Stimulated activated CD4-positive, alpha-beta T cell treated with anti-CD3 and anti-CD28 coated beads, Interleukin-4, amount 100 ng/mL, for 48 hours (primary cell): ENCODE measurements at places on chromosomes 5 and 9.

DNA sequence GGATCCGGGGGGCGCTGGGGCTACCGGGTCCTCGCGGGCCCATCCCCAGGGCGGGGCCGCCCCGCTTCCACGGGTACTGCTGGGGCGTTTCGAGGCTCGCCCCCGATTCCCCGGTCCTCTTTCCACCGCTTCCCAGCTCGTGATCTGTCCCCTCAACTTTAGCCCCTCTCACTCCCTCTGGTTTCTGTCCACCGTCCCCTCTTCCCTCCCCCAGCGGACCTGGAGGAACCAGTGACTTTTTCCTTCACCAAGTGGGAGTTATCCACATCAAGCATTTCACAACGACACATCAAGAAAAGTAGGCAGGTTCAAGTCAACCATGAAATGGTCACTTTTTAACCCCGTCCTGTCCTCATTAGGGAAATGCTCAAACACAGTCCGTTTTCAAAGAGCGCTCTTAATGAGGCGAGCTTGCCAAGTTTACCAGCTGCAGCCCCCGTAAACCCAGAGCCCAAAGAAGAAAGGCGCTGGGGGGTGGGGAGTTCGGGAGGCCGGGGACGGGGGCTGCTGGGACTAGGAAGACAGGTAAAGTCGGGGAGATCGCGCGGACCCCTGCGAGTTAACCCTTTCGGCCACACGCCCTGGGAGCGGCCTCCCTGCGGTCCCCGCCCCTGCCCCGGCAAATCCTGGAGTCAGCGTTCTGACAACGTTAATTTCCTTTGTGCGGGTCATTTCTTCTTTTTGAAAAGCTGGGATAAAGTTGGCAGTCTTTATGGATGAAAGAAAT is 2.1 kb upstream of the NFIB start:
- DNase-seq, result no peak

DNA sequence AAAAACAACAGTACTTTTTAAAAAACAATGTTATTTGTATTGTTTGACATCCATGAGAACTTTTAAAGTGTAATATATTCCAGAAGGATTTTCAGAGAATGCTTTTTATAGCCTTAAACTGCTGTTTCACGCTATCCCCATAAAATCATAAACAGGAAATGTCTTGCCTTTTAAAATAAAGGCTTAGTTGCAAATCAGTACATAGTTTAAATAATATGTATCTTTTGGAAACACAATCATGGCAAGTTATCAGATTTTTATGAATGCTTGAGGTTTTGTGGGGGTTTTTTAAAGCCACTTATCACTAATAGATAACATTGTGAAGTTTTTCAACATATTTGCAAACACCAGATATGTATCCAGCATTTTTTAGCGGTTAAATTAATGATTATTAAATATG is 37.2 kb upstream of the F2RL2 start:
- DNase-seq, result no peak

- DNase-seq, result no peak
These were observed 11.4 kb upstream of the ANKRD33B start for GRCh38 chr5:10552183-10553143.

DNA sequence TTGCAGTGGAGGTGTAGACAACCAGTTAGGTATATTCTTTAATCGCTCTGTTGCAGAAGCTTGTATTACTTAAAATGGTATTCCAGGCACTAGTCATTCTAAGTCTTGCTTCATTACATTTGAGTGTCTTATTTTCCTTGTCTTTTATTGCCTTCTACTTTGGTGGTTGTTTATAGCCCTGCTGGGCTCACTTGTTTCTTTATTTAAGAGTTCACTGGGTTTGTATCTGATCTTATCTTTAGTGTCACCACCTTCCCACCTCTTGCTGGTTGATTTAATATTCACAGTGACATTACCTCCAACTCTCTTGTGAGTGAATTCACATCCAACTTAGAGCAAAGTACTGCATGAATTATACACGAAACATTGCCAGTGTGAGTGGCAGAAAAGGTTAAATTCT is 83.6 kb upstream of the BNC2 start:
- no peak for DNase-seq

GRCh38 chr5:4226565-4226964 is 630.9 kb downstream of the IRX1 start:
- no peak for DNase-seq

- DNase-seq, result no peak
These were observed 592.5 kb upstream of the CLINT1 start for GRCh38 chr5:158451203-158451992.

DNA sequence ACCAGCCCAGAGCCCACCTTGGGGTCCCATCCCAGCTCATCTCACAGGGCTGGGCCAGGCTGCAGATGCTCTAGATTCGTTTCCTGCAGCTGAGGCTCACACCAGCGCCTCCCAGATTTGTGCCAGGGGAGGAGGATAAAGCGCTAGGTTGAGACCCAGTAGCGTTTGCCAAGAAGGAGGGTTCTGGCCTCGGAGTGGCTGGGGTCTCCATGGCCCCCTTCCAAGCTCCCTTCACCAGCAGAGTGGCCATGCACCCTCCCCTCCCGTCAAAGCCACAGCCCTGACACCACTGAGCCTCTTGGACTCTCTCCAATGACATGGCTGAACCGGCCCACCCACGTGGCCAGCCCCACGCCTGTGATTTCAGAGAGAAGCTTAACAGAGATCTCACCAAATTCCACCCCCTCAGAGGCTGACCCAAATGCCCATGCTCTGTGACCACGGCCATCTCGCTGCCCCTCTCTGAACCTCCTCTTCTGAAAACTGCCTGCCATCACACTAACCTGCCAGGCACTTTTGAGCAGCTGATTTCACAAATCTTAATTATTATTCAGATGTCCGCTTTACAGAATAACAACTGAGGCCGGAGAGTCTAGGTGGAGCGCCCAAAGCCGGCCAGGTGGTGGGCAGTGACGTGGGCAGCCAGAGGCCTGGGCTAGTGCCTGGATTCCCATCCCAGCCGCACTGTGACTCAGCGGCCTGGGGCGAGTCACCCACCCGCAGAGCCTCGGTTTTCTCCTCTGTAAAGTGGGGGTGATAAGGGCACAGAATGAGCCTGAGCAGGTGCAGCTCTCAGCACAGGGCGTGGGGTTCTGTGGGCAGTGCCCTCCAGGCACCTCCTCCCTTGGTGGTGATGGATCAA is 155.7 kb downstream of the C9orf50 start:
- DNase-seq, result no peak

DNA sequence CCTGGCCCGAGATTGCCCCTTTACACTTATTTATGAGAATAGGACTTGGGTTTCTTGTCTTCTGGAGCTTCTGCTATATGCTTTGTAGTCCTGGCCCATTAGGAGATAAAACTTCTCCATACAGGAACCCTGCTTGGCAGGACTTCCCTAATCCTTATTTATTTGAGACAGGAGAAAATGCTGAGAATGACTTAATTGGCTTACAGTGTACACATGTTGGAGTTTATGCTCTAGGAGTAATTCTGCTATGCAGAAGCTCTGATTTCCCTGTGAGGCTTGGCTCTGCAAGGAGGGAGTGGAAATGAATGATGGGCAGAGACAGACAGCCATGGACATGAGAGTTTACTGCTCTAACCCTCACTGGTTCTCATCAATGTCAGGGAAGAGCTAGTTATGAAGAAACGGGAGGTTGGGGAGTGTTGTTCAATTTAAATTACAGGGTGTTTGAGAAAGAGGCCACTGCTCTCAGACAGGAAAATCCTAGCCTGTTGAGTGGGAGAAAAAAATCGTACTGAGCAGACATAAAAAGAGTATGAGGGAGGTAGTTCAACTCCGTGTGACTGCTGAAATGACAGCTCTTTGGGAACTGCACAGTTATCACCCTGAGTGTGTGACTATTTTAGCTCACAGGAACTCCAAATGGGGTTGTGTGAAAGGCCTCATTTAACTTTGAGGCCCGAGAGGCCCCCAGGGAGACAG is 37.5 kb downstream of the ACTBL2 start:
- no peak for DNase-seq

DNA sequence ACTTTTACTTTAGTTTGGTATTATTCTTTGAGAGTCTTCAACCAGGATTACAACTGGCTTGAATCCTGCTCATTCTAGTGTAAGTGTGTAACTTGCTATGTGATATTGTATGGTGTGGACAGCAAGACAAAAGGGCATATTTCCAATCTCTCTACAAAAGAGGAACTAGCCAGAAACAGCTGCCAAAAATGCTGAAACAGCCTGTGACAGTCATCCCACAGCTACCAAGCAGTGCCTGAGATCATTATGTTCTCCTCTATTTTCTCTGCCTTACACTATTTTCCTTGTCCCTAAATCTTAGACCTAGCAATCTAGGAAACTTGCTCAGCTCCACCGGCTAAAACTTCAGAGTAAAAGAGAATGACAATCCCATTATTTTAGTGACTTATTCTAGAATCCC is 42.8 kb downstream of the WDR41 start:
- DNase-seq, result no peak

GRCh38 chr5:125413496-125414274 is 667.2 kb upstream of the ZNF608 start:
- no peak for DNase-seq

- DNase-seq, result no peak
These were observed 17.3 kb downstream of the CSF1R start for GRCh38 chr5:150068961-150069645.

DNA sequence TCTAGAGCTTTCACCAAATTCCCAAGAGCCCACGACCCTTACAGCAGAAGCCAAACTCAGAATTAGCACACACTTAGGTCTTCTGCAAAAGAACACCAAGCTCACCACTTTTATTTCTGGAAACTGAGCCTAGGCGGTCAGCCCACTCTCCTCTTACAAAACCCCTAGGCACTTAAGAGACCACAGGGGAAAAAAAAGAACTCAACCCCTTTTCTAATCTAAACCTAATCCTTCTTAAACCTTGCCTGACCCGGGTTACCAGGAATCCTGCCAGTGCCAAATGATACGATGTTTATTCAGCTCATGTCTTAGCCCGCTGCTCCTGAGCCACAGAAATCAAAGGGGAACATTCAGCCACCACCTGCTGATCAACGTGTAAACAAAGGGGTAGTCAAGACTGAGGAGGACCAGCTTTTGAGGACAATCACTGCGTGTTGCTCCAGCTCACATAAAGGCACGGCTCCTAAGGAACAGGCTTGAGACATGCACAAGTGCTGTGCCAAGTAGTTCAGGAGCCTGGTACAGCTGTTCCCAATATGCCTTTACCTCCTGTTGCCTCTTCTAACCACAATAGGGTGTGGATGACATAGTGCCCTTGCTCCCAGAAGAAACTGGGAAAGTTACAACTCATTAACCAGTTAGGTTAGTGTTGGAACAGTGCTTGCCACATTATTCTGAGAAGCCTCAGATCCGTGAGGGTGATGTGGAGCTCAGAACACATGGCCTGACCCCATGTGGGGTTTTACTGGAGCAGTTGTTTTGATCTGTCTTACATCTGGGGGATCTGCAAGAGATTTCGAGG is 49.3 kb downstream of the ZFAND5 start:
- no peak for DNase-seq

- no peak for DNase-seq
These were observed 496.1 kb downstream of the NFIB start for GRCh38 chr9:13817754-13818278.

DNA sequence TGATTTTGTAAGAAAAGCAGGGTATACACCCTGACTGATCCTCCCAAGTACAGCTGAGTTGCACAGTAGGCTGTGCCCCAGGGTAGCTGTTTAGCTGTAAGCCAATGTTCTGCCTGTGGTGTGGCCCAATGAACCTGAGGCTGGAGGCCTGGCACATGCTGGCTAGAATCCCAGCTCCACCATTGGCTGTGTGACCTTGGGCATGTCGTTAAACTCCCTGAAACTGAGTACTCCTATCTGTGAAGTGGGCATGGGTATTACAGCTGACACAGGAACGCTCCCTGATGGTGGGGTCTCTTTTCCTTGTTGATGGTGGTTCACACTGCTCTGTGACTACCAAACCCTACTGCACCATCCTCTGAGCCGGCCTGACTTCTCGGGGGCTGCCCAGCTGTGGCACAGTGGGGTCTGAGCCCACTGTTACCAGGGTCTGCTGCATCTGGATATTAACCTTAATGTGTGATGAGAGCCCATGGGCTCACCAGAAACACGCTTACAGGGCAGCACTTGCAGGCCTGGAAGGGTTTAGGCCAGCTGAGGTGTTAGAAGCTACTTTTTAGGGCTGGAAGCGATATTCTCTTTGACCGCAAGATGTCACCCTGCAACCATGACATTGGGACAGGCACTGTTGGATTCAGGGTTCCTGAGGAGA is 7.0 kb upstream of the GADD45G start:
- peak; percentile 26 for DNase-seq

DNA sequence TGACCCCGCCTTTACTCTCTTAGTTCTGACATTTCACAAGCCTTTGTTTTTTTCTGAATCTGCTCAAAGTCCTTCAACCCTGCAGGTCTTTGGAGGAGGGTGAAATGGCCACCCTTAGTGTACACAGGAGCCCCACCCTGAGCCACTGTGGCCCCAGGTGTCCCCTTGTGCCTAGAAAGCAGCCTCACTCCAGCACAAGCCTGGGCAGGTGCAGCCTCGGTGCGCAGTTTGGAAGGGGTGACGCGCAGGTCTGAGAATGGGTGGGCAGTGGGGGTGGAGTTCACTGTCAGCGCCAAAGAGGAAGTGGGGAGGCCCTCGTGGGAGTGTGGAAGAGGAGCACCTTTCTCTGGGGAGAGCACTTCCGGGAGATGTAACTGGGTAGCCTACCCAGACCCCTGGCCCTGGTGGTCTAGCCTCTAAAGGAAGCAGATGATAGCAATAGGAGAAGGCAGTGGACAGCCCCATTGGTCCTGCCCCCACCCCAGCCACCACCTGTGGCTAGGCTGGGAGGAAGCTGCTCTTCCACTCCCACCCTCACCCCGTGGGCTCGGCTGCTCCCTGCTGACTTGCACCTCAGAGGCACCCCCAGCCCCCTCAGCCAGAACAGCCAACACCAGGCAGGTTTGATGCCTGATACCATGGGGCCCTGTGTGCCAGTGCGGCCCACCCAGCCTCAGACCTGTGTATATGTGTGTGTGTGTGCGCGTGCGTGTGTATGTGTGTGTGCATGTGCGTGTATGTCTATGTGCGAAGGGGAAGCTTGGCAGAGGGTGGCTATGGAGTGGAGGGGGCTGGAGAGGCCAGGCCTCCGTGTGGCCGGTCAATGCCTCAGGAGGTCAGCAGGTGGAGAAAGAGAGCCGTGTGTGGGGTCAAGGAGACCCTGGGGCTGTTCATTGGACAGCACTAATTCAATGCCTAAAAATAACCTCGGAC is 16.8 kb upstream of the DAB2IP start:
- DNase-seq, result no peak

- no peak for DNase-seq
These were observed 31.3 kb downstream of the ZFAND5 start for GRCh38 chr9:72333709-72334108.

DNA sequence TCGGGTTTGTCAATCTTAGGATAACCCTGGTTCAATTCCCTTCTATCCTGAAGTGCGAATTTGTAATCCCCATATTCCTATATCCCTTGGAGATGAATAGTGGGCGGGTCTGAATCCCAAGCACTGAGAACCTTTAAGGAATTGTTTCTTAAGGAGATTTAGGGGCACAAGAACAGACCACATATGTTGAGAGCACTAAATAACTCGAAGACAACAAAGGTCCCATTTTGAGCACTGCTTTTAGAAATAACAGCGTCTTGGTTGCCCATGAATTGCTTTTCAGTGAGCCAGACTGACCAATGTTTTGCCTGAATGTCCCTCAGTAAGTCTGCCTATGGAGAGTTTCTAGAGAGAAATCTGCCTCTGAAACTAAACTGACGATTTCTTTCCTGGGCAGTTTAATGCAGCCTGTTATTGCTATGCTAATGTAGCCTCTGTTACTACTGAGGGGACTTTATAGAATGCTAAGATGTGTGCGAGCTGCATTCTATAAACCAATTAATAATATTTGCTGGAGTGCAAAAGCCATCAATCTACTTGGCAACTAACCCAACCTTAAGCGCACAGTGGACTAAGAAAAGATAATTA is 445.0 kb upstream of the DMAC1 start:
- no peak for DNase-seq
